Foreskin fibroblast (primary cell): ENCODE measurements at places on chromosomes 1 and 21.

GRCh38 chr1:43509007-43509739 lies 21.5 kb upstream of the PTPRF start:
- DNase-seq: no peak

- no peak for DNase-seq
Measured at GRCh38 chr1:18149027-18149641, 41.5 kb downstream of the IGSF21 start.

GRCh38 chr1:154908937-154909336 lies 27.6 kb downstream of the PMVK start:
- DNase-seq: no peak

GRCh38 chr1:3248155-3249141 lies 179.4 kb downstream of the PRDM16 start:
- DNase-seq: no peak

DNA sequence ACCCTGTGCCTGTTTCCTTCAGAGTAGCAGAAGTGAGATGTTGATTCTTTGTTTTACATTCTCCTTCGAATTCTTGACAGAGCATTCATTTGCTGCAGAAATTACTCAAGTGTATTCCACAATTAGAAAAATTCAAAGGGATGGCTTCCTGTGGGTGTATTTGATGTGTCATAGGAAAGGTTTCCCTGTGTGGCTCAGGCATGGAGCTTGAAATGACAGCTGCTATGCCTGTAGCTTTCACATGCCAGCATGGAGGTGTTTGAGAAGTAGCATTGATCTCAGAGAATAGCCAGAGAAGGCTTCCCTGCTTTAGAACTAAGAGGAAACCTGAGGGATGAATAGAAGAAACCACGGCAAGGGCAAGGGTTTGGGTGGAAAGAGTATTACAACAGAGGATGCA lies 317.2 kb upstream of the DEPDC1 start:
- no peak for DNase-seq

DNA sequence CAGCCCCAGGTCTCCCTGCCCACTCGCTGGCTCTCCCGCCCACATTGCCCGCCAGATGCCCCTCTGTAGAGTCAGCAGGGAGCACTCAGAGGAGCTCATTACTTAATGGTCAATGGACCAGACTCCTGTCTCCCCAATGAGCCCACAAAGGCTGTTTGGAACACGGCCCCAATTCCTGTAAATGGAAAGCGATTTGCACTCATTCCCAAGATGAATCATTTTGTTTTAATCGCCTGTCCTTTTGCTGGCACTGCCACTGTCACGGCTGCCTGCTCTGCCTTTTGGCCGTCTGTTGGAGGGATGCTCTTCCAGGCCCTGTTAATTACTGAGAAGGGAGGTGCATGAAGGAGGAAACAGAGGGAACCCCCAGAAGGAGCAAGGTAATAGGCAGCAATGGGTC lies 44.8 kb upstream of the ATP2B4 start:
- no peak for DNase-seq

GRCh38 chr21:34671462-34671861 lies 2.7 kb downstream of the CLIC6 start:
- no peak for DNase-seq

DNA sequence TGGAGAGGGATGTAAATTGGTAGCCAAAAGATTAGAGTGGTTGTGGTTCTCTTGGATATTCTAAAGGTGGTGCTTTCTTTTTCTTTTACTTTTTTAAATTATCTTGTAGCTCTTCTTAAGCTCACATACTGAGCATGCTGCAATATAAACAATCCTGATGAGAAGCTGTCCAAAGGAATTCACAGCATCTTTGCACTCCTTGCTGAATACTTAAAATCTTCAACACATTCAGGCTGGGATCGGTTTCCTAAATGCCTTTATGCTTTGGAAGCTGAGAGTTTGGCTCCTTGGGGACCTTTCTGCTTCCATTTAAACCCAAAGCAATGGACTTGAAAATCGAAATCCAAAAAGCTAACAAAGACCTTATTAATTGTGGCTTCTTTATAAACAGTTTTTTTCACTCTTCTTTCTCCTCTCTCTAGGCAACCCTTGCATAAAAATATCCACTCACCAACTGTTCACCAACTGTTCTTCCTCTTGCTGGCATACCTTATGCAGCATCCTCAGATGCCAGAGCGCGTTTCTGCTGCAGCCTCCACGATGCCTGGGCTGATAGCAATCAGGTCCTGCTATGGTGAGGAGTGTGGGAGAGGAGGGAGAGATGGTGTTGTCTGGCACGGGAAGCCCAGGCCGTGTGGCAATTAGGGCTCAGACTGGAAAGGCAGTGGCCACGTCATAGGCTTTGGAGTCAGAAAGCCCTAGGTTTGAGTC lies 535.8 kb upstream of the DAB1 start:
- no peak for DNase-seq

DNA sequence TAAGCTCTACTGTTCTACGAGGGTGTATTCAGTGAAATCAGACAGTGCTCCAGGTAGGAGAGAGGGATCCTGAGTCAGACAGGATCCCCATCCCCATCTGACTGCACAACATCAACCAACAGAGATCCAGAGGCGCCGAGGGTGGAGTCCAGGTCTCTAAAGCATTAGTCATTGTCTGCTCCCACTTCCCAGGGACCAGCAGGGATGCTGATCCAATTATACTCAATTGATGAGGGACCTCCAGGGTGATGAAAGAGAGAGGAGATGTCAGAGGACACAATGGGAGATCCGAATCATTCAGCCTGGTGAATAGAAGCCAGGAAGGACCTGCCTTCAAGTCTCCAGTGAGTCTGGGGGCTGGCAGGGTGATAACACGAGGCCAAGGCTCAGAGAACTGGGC lies 39.5 kb upstream of the STMN1 start:
- no peak for DNase-seq

DNA sequence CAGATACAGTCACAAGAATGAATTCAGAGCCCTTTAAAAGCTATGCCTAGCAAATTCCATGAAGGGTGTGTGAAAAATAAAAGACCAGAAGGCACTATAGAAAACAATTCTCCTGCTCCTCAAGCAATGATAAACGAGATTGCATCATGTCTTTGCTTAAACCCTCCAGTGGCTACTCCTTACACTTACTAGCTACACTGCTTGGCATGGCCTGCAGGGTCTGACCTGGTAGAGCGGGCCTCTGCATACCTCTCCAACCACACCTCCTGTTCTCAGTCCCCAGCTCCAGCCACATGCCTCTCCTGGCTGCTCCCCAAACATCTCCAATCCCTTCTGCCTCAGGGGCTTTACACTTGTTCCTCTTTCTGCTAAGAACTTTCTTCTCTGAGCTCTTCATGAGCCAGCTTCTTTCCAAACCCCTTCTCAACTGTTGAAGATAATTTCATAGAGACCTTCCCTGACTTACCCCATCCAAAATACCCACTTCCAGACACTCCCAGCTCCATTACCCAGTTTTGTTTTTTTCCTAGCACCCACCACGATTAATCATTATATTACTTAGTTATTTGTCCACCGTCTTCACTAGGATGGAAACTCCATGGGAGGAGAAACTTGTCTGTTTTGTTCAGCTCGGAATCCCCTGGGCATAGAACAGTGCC lies 11.2 kb upstream of the CREG1 start:
- no peak for DNase-seq

GRCh38 chr1:39907528-39908453 lies 6.1 kb upstream of the MYCL start:
- DNase-seq: no peak

DNA sequence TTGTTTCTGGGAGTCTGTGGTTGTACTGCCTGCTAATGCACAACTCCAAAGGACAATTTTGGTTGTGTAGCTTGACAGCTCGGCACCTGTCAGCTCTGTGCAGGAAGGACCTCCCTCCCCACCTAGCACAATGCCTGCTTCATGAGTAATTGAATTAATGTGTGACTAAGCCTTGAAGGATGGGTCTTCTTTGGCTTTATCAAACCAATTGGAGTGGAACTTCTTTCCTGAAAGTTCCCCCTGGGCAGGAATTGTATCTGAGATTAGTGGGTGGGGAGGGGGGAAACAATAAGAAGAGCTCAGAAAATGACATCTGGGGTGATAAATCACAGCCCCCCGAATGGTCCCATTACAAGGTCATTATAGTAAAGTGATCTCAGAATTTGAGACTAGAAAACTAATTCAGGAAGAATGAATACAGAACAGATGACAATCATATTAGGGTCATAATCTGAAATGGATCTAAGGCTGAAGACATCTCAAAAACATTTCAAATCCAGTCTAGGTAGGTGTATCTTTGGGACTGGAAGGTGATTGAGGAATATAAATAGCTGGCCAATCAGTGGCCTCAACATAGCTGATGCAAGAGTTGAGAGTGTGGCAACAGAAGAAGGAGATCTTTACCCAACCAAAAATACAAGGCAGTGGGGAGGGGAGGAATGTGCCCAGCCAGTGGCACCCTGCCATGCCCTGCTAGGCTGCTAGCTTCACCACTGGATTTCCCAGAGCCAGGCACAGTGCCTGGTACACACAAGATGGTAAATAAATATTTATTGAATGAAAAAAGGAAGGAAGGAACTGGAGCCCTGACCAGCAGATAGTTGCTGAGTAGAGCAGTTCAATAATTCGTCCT lies 10.1 kb upstream of the SESN2 start:
- peak; percentile 90 for DNase-seq

GRCh38 chr1:10910681-10911489 lies 101.6 kb upstream of the TARDBP start:
- DNase-seq: no peak

DNA sequence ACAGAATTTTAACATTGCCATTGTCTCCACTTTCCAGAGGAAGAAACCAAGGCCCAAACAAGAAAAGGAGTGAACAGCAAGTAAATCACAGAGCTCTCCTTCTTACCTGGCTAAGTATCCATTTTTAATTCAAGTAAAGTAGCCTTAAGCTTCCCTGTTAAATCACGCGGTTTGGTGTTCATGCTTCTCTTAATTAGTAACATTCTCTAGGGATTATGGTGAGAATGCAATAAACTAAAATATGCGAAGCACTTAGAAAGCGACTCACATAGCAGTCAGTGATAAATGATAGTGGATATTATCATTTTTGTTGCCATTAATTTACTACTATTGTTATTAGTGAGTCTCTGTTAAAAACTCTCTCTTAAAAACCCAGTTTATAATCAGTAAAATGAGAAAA lies 630.5 kb upstream of the TMPRSS15 start:
- no peak for DNase-seq

GRCh38 chr1:2610036-2610959 lies 22.5 kb downstream of the MMEL1 start:
- DNase-seq: peak; percentile 18

DNA sequence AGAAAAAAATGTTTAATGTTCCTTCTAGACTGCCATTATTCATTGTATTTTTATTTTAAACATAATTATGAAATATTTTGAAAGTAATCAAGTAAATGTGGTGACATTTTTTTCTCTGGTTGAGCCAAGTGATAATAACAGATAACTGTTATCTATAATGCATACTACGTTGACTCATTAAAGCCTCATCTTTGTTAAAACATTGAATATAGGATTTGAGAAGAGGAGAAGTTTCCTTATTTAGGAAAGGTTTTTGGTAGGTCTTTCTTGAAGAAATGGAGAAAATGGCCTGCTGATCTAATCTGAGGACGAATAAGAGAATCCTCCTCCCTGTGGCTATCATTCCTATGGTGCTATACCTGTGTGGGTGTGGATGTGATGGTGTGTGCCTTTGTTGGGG lies 89.0 kb downstream of the NFIA start:
- no peak for DNase-seq

DNA sequence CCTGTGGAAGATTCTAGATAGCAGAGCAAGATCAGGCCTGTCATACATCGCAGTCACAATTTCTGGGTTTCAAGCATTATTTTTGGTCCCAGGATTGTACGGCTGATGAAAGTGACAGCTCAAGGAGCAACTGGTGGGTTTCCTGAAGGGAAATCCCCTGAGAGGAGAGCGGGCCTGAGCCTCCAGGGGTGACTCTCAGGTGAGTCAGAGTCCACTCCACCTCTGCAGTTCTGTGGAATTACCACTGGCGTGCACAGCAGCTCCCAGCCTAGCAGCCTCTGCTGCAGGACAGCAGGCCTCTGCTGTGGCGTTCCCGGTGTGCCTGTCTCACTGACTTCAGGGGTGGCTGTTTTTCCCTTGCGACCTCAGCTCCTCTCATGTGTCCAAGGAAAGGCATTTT lies 24.4 kb downstream of the SLC66A1 start:
- DNase-seq: peak; percentile 56

- DNase-seq: no peak
Measured at GRCh38 chr1:203272633-203273205, 32.6 kb upstream of the BTG2 start.

- DNase-seq: no peak
Measured at GRCh38 chr1:214637125-214637524, 34.1 kb downstream of the CENPF start.

DNA sequence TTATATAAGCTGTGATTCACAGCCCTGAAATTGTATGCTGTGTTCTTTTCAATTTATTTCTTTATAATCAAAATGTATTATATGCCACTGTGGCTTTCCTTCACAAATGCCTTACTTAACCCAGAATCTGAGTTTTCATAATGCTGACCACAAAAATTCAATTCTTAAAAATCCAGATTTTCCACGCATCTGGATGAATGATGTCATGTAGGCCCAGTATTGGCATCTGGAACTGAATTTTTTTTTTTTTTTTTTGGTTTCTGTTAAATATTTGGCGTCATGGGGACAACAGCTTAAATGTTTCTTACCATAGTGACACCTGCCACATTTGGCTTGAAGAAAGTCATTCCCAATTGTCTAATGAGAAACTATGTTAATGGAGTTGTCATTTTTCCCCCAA lies 296.8 kb downstream of the TM2D1 start:
- peak; percentile 12 for DNase-seq

GRCh38 chr1:67571406-67571805 lies 113.6 kb upstream of the GADD45A start:
- no peak for DNase-seq

- DNase-seq: no peak
Measured at GRCh38 chr1:207910591-207911354, at the start of gene CD34. TSS of gene CD34 (minus strand) at chr1:207911125. CDS start at chr1:207911080, 45 bp downstream.
